SHP77 treated with DMSO at 0.1 percent for 48 hours (cell line): ENCODE measurements at places on chromosomes 11 and 22.
A peak's percentile ranks its signal among the peaks of the same experiment; 100 is the strongest.

- no peak for DNase-seq
These were observed 93.2 kb downstream of the FAR1 start for GRCh38 chr11:13761716-13762115.

DNA sequence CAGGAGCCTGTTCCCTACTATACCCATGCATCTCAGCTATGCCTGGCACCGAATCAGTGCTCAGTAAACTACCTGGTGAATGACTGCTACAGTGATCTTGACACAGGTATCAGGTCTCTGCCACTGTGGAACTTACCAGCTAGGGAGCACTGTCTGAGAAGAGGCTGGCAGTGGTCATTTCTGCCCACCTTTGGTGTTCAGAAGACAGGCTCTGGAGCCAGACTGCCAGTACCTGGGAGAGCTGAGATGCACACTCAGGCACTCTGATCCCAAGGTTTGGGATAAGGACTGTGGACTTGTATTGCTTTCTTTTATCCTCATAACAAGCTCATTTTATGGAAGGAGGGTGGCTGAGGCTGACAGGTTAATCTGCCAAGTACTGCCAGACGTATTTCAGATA lies 52.7 kb downstream of the SYN3 start:
- no peak for DNase-seq

DNA sequence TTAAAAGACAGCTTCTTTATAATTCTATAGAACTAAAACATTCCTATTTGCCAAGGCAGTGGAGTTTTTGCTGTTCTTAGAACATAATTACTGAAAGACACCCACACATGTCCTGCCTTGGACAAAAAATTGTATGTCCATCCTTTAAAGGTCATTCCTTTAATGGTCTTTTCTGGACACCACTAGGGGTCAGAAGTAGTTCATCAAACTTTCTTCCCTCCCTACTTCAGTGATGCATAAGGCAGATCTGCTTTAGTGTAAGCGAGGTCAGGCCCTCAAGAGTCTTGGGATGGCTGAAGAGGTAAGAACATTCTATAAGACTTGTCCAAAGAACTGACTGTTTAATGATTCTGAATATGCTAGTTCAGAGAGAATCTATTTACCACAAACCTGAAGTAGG lies 4.3 kb upstream of the OR51V1 start:
- no peak for DNase-seq

DNA sequence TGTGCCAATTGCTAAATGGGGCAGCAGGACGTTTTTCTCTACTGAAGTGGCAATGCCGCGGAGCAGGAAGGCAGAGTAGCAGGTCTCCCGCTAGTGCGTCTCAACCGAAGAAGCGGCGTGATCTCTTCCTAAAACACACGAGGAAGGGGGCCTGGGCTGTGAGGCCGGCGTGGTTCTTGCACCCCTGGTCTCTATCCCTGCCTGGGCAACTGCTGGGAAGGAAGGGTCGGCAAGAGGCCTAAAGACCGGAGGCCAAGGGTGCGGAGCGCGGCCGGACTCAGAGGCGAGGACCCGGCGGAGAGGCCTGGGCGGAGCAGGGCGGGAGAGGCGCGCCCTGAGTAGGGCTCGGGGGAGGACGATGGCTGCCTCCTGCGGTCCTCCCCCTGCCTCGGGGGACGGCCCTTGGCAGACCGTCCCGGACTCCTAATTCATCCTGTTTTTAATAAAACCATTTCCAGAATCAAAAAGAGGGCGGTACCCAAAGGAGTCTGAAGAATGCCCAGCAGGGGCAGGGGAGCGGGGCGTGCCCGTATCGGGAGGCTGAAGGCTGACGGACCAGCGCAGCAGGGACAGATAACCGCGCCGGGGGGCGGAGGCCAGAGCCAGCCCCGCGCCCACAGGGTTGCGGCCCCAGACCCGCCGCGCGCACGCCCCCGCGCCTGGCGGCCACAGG lies 572 bp upstream of the APLP2 start:
- DNase-seq: peak; percentile 86

DNA sequence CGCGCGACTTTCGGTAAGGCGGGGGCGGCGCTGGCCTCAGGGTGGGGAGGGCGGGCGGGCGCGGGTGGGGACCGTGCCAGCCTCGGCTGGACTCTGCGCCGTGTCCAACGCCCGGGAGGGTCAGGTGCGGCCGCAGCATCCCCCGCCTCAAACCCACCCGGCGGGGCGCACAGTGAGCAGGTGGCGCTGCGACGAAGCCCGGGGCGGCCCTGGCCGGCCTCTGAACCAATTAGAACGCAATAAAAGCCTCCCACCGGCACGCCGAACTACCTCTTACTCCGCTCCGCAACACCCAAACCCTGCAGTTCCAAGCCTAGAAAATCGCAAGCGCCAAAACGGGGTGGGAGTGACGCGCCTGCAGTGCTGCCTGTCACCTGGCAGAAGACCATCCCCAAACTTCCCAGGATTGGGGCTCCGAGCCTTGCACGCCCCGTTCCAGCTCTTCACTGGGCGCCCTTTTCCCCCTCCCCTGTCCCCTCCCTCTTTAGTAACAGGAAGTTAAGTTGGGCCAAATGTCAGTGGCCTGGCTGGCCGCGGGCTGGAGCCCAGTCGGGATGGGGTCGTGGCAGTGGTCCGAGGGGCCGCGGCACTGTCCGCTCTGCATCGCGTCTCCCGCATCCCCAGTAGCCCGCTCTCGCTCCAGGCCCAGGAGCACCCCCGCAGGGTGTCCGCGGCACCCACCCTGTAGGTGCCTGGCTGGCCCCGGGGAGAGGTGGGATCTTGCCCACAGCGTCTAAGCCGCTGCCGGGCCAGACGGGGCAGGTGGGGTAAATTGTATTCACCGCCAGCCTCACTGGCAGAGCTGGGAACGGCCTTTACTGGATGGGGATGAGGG lies 541 bp downstream of the MICAL2 start:
- no peak for DNase-seq

- DNase-seq: no peak
These were observed 18.4 kb upstream of the OR4C5 start for GRCh38 chr11:48384670-48385069.

- DNase-seq: no peak
These were observed 57.7 kb upstream of the ISX start for GRCh38 chr22:35008213-35008612.

- no peak for DNase-seq
These were observed 26.7 kb downstream of the TCF20 start for GRCh38 chr22:42243802-42244060.

DNA sequence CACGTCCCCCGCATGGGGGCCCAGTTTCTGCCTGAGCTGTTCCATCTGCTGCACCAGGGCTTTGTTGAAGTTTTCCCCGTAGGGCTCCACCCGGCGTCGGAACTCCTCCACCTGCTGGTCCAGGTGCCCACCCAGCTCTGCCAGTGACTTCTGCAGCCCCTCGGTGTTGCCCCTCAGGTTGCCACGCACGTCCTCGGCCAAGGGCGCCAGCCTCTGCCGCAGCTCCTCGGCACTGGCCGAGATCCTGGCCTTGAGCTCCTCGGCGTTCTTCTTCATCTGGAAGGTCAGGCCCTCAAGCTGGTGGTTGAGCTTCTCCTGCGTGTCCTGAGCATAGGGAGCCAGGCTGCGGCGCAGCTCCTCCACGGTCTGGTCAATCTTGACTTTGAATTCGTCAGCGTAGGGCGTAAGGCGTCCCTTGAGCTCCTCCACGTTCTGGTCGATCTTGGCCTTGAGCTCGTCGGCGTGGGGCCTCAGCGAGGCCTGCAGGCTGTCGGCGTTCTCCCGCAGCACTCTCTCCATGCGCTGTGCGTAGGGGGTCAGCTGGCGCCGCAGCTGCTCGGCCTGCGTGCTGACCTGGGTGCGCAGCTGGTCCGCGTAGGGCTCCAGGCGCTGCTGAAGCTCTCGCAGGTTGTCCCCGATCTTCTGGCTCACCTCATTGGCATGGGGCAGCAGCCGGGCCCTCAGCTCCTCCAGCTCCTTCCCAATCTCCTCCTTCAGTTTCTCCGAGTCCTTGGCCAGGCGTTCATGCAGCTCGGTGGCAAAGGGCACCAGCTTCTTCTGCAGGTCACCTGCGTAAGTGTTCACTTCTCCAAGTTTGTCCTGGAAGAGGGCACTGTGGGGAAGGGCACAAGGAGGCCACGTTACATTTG lies 1.8 kb downstream of the APOA4 start:
- DNase-seq: no peak

DNA sequence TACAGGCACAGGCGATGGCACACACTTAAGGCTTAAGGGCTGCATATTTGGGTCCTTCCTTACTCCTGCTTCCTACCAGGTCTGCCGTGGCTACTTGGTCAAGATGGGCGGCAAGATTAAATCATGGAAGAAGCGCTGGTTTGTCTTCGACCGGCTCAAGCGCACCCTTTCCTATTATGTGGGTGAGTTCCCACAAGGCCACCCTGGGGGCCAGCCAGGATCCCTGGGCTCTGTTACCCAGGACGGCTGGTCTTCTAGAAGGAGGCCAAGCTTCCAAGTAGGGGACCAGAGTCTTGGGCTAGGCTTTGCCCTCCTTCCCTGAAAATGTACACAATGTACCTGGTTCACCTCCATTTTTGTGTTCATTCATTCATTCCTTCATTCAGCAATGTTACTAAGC lies 29.1 kb downstream of the TREH start:
- DNase-seq: no peak

DNA sequence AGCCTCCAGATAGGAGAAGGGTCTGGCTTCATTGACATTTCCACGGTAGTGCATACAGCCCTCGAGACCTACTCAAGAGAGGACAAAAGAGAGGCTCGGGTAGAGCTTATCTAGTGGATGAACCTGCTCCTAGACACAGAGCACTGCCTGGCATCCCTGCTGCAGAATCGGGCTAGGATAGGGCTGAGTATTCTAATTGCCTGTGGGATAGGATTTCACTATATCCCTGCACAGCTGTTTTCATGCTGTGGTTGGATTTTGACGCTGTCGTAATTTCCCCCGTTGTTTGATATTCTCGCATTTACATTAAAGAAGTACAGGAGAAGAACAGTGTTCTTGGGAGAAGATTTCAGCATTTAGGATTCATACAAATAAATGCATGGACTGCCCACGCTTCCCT lies 107.8 kb downstream of the KIRREL3 start:
- DNase-seq: no peak

GRCh38 chr22:48828688-48829087 lies 999.0 kb downstream of the BRD1 start:
- no peak for DNase-seq

DNA sequence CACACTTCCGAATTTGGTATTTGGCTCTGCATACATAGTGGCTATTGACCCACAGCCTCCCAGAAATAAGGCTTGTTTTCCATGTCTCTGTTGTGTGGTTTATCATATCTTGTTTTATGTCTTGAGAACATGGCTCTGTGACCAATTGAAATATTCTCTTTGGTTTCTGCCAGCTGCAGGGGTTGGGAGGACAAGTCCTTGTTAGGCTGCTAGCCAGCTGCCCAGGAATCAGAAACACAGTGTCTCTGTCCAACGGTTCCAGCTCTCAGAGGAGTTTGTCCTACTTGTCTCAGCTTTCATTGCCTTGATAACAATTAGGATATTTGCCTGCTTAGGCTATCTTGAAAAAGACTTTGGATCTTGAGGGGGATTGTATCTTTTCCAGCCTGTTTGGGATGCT lies 6.0 kb upstream of the SLC7A4 start:
- DNase-seq: no peak

GRCh38 chr11:44241851-44242250 lies 68.1 kb downstream of the ALX4 start:
- no peak for DNase-seq

- no peak for DNase-seq
These were observed 64.7 kb downstream of the UVRAG start for GRCh38 chr11:75879737-75880136.

DNA sequence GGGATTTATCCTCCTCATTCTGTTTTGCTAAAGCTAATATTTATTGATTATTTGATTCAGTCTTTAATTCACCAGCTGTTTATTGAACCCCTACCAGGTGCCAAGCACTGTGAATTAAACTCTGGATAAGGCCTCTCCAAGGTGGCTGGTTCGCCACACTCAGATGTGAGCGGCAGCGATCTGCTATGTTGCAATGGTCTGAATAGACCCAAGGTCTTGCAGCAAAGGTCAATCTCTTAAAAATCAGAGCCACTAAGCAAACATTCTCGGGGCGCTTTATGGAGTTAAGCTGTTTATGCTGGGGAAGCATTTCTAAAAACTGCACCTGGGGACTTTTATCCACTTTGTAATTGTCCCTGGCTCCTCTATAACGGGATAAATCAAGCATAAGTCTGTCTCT lies 10.5 kb upstream of the TSPAN18 start:
- DNase-seq: no peak

GRCh38 chr22:48091656-48092223 lies 1329.3 kb downstream of the TBC1D22A start:
- DNase-seq: no peak

- DNase-seq: no peak
These were observed 25.8 kb upstream of the LMO1 start for GRCh38 chr11:8289492-8289918.

- DNase-seq: no peak
These were observed 10.9 kb downstream of the FAM76B start for GRCh38 chr11:95778699-95779098.

- DNase-seq: no peak
These were observed 3.5 kb upstream of the BACE1-AS start for GRCh38 chr11:117287668-117288067.

GRCh38 chr11:70495351-70496310 lies 97.3 kb downstream of the CTTN start:
- DNase-seq: no peak

- no peak for DNase-seq
These were observed 29.8 kb downstream of the MTMR3 start for GRCh38 chr22:29912605-29913398.

GRCh38 chr11:113420808-113421207 lies 33.2 kb downstream of the ANKK1 start:
- no peak for DNase-seq

- no peak for DNase-seq
These were observed 13.2 kb upstream of the CSF2RB start for GRCh38 chr22:36900225-36900624.

DNA sequence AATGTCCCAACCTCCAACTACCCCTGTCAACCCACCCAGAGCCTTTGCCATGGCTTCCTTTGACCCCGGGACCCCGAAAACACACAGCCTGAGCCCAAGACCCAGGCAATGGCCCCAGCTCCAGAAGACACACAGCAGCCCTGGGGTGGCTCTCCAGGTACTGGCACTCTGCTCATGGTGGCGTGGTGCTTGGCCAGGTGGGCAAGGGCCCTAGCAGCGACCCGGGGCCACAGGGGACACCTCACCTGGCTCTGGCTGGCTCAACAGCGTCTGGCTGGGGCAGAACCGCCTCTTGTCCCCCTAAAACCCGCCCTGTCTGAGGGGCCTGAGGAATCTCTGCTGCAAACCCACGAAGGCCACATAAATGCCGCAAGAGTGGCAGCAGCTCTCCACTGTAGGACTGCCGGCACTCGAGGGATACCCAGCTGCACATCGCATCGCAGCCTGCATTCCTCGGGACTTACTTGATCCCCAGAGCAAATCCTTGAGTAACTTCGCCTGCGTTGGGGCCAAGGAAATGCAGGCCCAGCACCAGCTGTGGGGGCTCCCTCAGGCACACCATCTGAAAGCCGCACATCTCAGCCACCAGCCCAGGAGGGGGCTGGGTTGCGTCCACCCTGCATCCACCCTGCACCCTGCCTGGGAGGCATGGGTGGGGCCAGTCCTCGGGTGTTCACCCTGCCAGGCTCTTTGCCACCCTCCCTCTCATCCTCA lies 23.1 kb upstream of the GNB1L start:
- DNase-seq: no peak

- DNase-seq: no peak
These were observed 4.4 kb downstream of the CAVIN3 start for GRCh38 chr11:6315811-6316425.
